ENCODE measurements at places on chromosomes 12 and 14. TPM values are rescaled to one million over a fixed set of nuclear protein-coding genes. Genes with fewer than 3 reads are reported as not detected.
A peak's percentile ranks its signal among the peaks of the same experiment; 100 is the strongest.

DNA sequence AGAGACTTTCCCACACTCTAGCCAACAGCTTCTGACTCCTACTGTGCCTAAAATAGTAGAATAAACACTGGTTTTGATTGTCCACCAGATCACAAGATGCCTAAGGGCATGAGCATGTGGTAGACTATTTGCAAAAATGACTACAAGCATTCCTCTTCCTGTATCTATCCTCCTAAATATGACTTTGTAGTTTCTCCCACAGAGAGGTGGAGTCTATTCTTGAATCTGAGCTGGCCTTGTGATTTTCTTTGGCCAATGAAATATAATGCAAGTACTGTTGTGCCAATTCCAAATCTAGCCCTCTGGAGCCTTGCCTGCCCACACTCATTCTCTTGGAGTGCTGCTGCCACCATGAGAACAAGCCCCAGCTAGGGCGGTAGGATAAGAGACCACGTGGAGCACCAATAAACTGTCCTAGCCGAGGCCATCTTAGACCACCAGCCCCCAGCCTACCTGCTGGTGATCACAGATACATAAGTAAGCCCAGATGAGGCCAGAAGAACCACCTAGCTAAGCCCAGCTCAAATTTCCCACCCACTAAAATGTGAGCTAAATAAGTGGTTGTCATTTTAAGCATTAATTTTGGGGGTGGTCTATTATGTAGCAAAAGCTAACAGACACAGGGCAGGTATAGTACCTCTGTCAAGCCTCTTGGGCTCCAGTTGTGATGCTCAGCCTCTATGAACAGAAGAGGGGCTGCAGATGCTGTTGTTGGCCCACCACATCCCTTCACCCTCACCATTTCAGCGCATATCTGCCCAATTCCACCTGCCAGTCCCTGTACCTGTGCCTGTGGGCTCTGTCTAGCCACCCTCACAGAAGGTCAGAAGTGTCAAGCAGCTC, 17.9 kb downstream of the ZFP36L1 start:
- H3K27me3 ChIP-seq, result no peaks in the 10 kb centered on the region
- peaks cover 47% of the 10 kb centered on the region for H3K4me1 ChIP-seq
- DNase-seq, result no peak
- H3K4me3 ChIP-seq, result no peak overlapping the region
- no peaks in the 10 kb centered on the region for H3K36me3 ChIP-seq
- H3K27ac ChIP-seq, result no peak overlapping the region

DNA sequence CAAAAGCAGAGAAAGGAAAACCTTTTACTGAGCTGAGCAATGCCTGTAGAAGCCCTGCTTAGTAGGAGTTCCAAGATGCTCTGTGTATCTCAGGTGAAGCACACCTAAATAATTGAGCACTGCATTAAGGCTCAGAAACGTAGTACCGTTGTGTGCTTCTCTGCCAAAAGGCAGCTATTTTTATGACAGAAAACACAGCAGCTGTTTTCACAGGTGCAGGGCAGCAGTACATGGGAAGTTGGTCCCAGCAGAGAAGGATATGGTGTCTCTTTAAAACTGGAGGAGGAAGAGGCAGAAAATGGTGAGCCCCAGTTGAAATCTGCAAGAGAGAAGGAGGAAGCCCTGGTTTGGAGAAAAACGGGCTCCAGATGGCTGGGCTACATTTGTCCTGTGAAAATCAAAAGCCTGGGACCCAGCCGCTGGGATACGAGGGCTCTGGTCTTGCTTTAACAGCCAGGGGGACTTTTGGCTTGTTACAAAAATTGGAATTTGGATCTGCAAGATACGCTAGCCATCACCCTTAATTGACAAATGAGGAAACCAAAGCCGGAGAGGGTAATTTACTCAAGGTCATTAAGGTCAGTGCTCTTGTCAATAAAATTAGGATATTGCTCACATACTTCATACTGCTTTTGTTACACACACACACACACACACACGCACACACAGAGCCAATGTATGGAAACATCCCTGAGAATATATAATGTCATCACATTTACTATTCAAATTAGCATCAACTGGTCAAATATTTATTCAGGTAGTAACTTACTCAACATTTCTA, 27.3 kb downstream of the SPRING1 start:
- no peaks in the 10 kb centered on the region for H3K27me3 ChIP-seq
- H3K4me1 ChIP-seq, result peaks cover 23% of the 10 kb centered on the region
- no peaks in the 10 kb centered on the region for H3K36me3 ChIP-seq
- H3K4me3 ChIP-seq, result no peak overlapping the region
- no peak for DNase-seq
- no peak overlapping the region for H3K27ac ChIP-seq

DNA sequence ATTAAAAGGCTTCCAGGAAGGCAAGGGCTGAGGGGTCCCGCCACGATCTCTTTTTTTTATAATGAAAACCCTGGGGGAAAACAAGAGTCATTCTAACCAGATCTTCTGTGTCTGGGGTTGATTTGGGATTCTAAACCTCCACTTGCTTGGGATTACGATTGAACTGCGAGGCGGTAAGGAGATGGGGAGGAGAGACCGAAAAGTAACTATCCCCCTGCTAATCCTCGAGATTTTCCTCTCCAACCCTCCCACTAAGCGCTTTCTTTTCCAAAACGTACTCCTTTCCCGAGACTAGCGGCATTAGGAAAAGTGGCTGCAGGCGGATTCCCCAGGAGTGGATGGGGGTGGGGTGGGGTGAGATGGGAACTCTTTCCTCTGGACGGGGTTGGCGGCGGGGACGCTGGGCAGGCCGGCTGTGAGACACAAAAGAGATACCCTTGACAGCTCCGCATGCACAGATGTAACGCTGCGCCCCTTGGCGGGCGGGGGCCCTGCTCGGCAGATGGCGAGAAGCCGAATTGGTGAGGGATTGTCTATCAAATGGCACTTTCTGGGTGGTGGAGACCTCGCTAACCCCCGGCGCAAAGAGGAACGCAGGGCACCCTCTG, 830 bp upstream of the SRRM4 start:
- H3K27me3 ChIP-seq, result peaks cover 100% of the 10 kb centered on the region
- H3K4me1 ChIP-seq, result peaks cover 20% of the 10 kb centered on the region
- H3K4me3 ChIP-seq, result peak overlapping the region; percentile 45
- no peak for DNase-seq
- no peaks in the 10 kb centered on the region for H3K36me3 ChIP-seq
- no peak overlapping the region for H3K27ac ChIP-seq

FIGNL2 gene
- 0.30 TPM for total RNA-seq

- DNase-seq, result peak; percentile 43
- H3K4me3 ChIP-seq, result peak overlapping the region; percentile 95
- no peaks in the 10 kb centered on the region for H3K27me3 ChIP-seq
These were observed 1.4 kb downstream of the PCK2 start for GRCh38 chr14:24095271-24096068.

DNA sequence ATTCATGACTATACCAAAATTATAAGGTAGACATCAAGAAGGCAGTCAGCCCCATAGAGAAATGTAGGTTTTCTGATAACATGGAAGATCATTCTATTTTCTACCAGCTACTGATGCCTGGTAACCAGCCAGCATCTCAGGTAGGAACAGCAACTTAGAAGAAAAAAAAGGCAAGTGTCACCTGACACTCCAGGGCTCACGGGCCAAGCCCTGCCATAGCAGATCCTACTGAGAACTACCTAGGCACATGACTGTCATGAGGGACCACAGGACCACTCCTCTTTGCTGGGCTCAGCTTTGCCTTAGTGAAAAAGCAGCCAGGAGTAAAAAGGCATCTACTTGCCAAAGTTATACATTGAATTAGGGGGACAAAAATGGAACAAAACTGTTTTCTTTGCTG, 33.4 kb downstream of the CORO1C start:
- no peak overlapping the region for H3K4me3 ChIP-seq
- H3K27ac ChIP-seq, result peak overlapping the region; percentile 12
- DNase-seq, result no peak
- peaks cover 93% of the 10 kb centered on the region for H3K4me1 ChIP-seq

RPL10L gene
- not detected for total RNA-seq

Data from left ventricle myocardium inferior (tissue), 1 donor.